ENCODE measurements at places on chromosomes 1 and 21.

DNA sequence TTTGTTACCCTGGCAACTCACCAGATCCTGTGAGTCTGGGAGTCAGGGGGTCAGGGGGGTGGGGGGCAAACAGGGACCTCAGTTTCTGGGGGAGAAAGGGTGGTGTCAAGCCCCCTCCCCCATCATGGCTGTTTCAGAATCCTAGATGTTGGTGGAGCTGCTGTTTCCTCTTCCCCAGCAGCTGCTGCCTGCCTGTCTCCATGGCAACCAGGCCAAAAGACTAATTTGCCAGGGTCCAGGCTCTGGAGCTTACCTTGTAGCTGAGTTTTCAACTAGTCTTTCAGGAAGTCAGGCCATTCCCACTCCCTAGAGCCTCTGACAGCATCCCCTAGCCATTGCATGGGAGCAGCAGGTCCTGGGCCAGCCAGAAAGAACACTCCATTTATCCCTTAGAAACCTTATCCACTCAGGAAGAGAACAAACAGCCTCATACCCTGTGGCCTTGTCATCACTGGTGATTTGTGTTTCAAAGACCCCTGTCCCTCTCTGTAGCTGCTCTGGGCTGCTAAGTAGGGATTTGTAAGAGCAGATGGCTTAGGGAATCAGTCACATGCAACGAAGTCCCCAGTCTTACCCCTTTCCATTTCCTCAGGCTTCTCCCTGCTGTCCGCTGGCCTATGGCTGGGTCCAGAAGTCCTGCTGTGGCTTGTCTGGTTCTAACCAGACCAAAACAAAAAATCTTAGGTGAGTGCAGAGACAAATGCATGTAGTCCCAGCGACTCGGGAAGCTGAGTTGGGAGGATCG, 21.5 kb upstream of the STMN1 start:
- DNase-seq, result no peak

- DNase-seq, result no peak
Measured at GRCh38 chr21:42569732-42570301, 56.2 kb downstream of the SLC37A1 start.

- DNase-seq, result no peak
Measured at GRCh38 chr1:99776120-99776519, 9.7 kb upstream of the FRRS1 start.

GRCh38 chr1:235907187-235907896, 40.6 kb upstream of the LYST start:
- DNase-seq, result no peak

DNA sequence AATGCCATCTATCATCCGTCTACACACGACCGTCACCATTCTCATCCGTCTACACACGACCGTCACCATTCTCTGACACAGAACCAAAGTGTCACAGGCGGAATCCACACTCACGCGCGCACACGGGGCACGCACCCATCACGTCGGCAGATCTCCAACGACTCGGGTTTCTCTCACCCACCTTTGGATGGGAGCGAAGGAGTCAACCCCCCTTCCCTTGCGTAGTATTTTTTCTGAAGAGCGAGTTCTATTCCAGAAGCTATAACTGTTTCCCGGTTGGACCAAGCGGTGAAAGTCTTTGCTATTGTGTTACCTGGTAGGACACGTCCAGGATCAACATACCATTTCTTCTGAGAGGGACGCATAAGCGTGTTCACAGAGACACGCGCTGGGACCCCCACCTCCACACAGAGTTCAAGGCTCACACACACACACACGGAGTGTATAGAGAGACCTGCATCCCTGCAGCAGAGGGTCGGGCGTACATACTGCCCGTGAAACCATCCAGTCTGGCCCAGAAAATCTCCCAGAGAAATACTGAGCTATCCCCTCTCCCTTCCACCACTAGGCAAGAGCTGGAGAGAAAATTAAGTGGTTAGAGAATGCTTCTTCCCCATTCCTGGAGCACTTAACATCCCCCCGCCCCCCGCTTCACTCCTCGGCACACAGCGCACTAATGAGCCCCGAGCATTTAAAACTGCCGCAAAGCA, 741 bp downstream of the DUSP10 start:
- peak; percentile 62 for DNase-seq
